ENCODE measurements at places on chromosomes 16 and 17.

DNA sequence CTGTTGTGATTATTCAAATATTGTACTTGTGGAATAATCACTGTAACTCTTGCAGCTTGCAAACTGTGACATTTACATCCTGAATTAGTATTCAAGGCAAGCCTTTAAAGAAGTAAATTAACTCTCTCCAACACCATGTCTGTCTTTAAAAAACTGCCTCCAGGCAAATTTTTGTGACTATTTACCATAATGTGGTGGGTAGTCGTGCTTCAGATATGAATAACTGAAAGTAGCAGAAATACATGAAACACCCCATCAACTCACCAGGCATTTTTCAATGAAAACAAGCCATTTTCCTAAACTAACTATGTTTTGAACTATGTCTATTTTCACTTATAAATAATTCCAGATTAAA lies 217.4 kb upstream of the PSMD7 start:
- no peak for DNase-seq

DNA sequence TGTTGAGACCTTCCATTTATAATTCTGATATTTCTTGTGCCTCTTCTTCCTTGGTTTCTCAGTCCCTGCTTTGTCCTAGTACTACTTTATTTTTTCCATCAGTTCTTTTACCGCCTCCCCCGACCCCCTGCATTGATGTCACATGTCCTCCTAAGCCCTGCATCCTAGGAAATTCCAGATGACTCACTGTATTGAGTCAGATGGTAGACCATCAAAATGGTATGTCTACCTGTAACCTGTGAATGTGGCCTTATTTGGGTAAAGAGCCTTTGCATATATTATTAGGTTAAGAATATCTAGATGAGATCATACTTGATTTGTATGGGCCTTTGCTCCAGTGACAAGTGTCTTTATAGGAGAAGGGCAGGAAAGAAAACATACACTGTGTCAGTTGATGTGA lies 515.3 kb upstream of the CA10 start:
- no peak for DNase-seq

DNA sequence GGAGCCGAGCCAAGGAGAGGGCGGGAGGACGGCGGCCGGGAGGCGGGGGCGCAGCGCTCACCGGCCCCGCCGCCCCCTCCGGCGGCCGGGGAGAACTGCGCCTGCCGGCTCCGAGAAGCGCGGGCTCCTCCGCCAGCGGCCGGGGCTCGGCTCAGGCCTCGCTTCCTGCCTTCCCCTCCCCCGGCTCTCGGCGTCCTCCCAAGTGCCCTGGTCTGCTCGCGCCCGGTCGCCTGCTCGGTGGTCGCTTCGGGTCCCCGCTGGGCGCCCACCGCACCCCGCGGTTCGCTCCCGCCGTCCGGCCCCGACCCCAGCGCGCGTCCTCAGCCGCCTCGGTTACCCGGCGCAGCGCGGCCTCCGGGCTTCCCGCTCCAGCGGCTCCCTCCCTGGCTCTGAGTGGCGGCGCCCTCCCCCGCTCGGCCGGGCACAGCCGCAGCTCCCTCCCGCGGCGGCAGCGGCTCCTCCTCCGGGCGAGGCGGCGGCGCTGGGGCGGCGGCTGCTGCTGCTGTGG lies 313 bp downstream of the UBTF start:
- peak; percentile 78 for DNase-seq

DNA sequence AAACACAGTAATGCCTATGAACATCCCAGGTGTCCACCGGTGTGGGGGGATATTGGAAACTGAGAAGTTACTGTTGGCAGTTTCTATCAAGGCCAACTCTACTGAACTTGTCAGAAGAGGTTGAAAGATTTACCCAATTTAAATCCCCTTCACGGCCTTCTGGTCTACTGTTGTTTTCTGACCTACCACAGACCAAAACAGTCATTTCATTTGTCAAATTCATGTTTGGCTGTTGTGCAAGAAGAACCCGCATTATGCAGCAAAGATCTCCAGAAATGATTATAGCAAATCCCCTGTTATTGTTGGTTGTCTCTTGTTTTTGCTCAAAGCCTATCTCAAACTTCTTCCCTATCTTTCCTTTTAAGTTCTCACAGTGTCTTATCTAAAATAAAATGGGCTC lies 73.1 kb upstream of the MAF start:
- no peak for DNase-seq

DNA sequence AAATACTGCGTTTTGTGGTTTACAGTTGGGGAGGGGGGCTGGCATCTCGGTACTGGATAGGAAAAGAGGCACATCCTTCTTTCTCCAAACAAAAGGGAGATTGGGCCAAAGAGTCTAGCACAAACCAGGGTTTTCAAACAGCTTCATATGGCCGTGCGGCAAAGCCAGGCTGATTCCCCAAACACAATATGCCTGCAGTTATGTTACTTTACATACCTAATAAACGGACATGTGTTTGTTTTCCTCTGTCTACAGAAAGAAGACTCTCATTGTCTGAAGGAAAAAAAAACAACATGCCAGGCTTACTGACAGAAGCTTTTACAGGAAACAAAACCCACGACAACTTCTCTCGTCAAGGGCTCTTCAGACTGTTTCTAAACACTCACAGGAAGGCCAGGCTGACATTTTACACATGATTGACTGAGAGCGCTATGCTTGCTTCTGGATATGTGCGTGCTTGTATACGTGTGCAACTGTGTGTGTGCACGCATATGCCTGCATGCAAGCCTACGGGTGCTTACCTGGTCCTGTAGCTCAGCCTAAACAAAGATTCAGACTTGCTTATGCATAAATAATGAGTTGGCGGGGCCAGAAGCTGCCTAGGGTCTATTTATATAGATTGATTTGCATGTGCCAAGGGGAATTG lies 461.0 kb upstream of the C16orf82 start:
- DNase-seq: no peak

DNA sequence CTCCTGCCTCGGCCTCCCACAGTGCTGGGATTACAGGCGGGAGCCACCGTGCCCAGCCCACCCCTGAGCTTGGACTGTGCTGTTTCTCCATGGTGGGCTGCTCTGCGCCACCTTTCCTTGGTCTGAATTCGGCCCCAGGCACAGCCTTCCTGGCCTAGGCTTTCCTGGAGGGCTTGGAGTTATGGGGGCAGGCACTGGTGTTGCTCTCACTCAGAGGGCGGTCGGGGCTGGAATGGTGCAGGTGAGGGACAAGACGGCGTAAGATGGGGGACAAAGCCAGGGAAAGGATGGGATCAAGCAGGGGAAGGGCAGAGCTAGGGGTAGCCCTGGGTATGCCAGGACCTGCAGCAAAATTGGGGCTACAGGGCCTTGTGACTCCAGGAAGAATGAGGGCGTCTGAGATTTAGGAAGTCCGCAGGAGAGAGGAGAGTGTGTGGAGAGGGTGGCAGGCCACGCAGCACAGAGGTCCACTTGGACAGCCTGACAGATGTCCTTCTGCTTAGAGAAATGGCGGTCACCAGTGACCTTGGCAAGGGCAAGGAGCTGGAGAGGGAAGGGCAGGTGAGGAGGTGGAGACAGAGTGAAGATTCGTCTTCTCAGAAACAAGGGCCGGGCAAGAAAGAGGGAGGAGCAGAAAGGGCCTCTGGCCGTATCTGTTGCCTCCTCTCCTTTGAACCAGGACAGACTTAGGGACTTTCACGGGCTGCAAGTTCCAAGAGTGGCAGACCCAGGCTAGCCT lies 1.6 kb upstream of the ATP6V0C start:
- DNase-seq: no peak

DNA sequence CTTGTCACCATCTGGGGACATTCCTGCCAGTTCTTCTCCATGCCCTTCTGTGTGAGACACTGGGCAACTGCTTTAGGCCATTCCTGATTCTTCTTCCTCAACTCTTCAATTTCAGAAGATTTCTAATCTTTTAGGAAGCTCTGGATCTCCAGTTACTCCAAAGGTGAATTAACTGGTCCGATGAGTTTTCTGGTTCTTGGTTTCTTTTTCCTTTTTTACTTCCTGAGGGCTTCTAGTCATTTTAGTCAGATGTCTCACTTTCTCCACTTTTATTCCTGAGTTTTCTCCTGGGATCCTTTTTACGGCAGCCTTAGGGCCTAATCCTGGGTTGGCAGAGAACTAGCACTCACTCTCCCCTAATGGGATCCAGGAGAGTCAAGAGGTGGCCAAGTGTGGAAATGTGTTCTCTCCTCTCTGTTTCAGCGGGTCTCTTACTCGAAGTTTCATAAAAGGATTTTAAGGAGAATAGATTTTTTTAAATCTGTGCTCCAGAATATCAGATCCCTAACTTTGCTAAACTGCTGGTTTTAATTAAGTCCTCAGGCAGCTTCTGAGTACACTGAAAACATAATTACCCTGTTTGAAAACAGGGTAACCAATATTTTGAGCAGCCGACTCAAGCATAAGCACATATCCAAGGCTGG lies 107.6 kb downstream of the RMI2 start:
- no peak for DNase-seq

DNA sequence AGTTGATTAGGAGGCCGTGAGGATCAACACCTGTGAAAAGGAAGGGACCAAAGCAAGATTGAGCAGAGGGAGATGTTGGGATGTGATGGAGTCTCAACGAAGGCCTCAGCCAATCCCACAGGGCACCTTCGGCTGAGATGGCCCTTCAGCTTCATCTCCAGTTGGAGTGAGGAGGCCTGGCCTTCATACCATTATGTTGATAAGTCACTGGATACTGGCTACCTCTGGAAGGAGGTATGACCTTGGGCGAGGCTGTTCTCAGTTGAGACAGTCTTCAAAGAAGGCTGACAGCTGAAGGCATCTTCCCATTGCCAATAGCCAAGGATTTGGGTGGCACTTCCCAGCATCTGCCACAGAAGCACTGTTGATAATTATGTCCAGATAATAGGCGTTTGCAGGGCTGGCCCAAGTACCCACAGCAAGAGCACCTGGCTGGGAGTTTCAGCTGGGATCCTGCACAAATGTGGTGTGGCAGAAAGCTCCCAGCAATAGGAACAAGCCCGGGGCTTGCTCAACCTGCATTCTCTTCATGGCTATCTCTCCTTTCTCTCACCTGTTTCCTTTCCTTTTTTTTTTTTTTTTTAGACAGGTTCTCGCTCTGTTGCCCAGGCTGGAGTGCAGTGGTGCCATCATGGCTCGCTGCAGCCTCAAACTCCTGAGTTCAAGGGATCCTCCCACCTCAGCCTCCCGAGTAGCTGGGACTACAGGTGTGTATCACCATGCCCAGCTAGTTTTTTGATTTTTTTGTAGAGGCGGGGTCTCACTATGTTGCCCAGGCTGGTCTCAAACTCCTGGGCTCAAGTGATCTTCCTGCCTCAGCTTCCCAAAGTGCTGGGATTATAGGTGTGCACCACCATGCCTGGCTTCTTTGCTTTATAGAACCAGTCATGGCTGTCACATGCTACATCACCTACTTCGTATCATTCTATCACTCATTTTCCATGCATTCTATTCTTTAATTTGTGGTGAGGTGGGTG lies 18.2 kb upstream of the MAP3K14 start:
- no peak for DNase-seq

DNA sequence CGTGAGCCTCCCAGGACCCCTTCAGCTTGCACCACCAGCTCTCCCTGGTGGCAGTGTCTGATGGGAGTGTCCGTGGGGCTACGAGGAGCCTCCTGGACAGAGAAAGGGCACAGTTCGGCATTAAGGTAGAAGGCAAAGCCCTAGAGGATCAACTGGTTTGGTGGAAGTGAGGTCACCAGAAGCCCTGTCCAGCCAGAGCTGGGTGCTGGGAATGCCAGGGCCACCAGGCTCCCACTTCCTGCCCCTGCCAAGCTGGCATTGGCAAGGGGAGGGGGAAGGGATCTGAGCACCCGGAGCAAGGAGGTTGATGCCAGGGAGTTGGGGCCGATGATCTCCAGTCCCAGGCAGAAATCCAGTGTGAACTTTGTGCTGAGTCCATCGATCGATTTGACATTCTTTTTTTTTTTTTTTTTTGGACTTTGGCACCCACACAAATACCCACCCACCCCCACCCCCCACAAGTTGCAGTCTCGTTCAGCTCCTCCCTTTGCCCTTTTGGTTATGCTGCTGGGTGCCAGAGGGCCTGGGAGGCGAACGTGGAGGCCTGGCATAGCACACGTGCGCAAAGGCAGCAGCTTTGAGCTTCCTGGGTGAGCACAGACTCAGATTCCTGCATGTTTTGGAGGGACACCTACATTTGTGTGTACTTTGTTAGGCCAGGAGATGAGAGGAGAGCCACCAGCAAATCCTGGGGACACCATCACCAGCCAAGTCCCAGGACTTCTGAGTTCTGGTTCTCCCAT lies 2.1 kb downstream of the NHERF1 start:
- no peak for DNase-seq

GRCh38 chr17:34800661-34801060 lies 160.6 kb downstream of the CCT6B start:
- DNase-seq: no peak

GRCh38 chr17:38568274-38568673 lies 37.5 kb downstream of the SRCIN1 start:
- DNase-seq: no peak

- no peak for DNase-seq
Measured at GRCh38 chr17:79872762-79873161, 33.5 kb upstream of the CBX4 start.

GRCh38 chr17:44988044-44988942 lies 20.2 kb upstream of the C1QL1 start:
- no peak for DNase-seq

- DNase-seq: no peak
Measured at GRCh38 chr16:11792410-11793241, 4.4 kb downstream of the ZC3H7A start.

GRCh38 chr16:20849589-20850390 lies 43.5 kb downstream of the REXO5 start:
- DNase-seq: peak; percentile 42

GRCh38 chr16:11007714-11008280 lies 63.4 kb downstream of the CLEC16A start:
- no peak for DNase-seq

- no peak for DNase-seq
Measured at GRCh38 chr17:43588664-43589435, 42.7 kb upstream of the ETV4 start.

- no peak for DNase-seq
Measured at GRCh38 chr16:53846971-53847370, 143.0 kb downstream of the FTO start.

- no peak for DNase-seq
Measured at GRCh38 chr17:28912281-28912937, 9.5 kb upstream of the DHRS13 start.

Data from HCEC 1CT (cell line).